Osteoblast (primary cell): ENCODE measurements at places on chromosomes 4 and X.

GRCh38 chr4:89157488-89158024 is 46.2 kb downstream of the TIGD2 start:
- no peak overlapping the region for H3K27ac ChIP-seq
- DNase-seq = no peak
- peaks cover 4% of the 10 kb centered on the region for H3K27me3 ChIP-seq
- no peak overlapping the region for H3K4me3 ChIP-seq
- no peaks in the 10 kb centered on the region for H3K4me1 ChIP-seq

- no peak overlapping the region for H3K27ac ChIP-seq
- H3K27me3 ChIP-seq = no peaks in the 10 kb centered on the region
- H3K4me1 ChIP-seq = peaks cover 4% of the 10 kb centered on the region
- no peak for DNase-seq
These were observed 52.1 kb downstream of the CFAP299 start for GRCh38 chr4:80387390-80388283.

DNA sequence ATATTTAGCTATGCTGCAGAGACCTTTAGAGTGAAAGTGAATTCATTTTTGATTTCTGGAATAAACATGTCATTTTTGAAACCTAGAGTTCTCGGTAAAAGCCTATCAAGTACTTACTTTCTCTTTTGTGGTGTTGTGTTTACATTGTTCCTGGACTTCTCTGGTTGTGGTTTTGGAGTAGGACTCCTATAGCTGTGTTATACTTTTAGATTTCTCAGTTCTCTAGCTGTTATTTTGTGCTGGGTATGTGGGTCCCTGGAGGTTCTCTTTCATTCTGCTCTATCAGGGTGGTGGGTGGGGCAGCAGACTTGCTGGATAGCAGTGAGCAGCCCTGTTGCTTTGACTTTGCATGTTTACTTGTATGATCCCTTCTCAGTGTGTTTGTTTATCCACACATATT is 25.6 kb upstream of the MSMO1 start:
- H3K4me1 ChIP-seq = peaks cover 4% of the 10 kb centered on the region
- no peaks in the 10 kb centered on the region for H3K36me3 ChIP-seq
- peak overlapping the region; percentile 73 for H3K4me3 ChIP-seq
- H3K27me3 ChIP-seq = no peaks in the 10 kb centered on the region

GRCh38 chr4:168876106-168876505 is 133.9 kb downstream of the CBR4 start:
- peak; percentile 62 for DNase-seq
- no peak overlapping the region for H3K27ac ChIP-seq
- H3K27me3 ChIP-seq = no peaks in the 10 kb centered on the region
- peaks cover 64% of the 10 kb centered on the region for H3K36me3 ChIP-seq
- H3K4me1 ChIP-seq = peaks cover 36% of the 10 kb centered on the region

DNA sequence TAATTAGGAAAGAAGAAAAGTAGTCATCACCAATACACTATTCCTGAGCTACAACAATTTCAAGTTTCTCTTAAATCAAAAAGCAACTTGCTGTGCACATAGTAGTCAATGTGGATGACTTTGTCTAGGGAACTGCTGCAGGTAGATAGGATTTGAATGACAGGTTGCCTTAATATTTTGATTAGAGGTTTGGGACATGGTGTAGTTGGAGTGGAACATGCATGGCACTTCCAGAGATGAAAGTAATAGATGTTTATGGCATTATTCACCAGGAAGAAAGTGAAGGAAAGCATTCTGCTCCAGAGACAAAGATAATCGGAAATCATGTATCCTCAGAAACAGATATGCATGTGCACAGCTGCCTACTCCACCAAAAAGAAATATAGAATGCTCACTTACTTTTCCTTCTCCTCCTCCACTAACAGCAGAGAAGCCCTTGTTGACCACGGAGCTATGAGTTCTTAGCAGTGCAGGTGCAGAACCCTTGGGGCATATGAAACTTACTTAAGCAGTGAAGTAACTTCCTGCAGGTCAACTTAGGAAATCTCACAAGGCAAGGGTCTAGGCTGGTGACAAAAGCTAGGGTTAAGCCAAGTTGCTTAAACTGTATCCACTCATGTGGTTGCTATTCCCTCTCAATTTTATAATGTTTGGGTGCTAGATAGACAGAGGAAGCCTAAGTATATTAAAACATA is 390.8 kb downstream of the HNRNPD start:
- H3K4me3 ChIP-seq = no peak overlapping the region
- DNase-seq = no peak
- no peaks in the 10 kb centered on the region for H3K27me3 ChIP-seq
- H3K4me1 ChIP-seq = no peaks in the 10 kb centered on the region
